ENCODE measurements at places on chromosomes 2 and 18. TPM values are rescaled to one million over a fixed set of nuclear protein-coding genes. Genes with fewer than 3 reads are reported as not detected.

LYPD1 gene
- total RNA-seq: not detected

IKZF2 gene
- 20.2 TPM for total RNA-seq

PCBP1 gene
- total RNA-seq: 87.3 TPM

CYTIP gene
- total RNA-seq: not detected

TMEM178A gene
- 0.56 TPM for total RNA-seq

CIB4 gene
- total RNA-seq: not detected

EFEMP1 gene
- 233 TPM for total RNA-seq

Data from airway epithelial cell (primary cell).